NCI-H69 (cell line): ENCODE measurements at places on chromosomes 1 and 21.

- DNase-seq = peak; percentile 92
Measured at GRCh38 chr21:42012763-42013329, 2.7 kb upstream of the ZBTB21 start.

GRCh38 chr1:97827887-97828286, 92.9 kb downstream of the DPYD start:
- DNase-seq = peak; percentile 94

DNA sequence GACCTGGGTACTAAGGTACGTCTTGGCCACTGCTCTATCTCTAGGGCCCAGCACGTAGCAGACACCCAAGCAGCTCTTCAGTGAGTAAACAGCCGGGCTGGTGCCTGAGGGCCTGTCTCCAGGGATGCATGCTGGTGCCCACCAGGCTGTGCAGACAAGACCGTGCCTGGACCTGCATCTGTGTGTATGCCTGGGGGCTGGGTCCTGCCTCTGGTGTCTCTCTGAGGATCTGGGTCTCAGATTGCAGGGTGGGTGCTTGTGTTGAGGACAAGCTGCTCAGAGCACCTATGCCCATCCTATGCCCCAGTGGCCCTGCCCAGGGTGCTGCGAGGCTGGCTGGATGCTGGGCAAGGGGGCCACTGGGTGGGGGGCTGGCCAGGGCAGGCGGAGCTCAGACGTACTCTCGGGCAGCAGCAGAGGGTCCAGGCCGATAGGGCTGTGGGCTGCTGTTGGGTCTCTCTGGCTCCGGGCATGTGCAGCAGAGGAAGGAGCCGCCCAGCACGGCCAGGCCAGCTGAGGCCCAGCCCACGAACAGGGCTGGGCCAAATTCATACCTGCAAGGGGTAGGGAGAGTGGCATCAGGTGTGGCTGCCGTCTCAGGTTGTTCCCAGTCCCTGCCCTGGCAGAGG, 4.4 kb downstream of the CLDN19 start:
- DNase-seq = peak; percentile 69

GRCh38 chr1:83546874-83547273, 452.1 kb downstream of the TTLL7 start:
- no peak for DNase-seq

GRCh38 chr1:82152356-82153271, 351.9 kb downstream of the ADGRL2 start:
- DNase-seq = no peak

DNA sequence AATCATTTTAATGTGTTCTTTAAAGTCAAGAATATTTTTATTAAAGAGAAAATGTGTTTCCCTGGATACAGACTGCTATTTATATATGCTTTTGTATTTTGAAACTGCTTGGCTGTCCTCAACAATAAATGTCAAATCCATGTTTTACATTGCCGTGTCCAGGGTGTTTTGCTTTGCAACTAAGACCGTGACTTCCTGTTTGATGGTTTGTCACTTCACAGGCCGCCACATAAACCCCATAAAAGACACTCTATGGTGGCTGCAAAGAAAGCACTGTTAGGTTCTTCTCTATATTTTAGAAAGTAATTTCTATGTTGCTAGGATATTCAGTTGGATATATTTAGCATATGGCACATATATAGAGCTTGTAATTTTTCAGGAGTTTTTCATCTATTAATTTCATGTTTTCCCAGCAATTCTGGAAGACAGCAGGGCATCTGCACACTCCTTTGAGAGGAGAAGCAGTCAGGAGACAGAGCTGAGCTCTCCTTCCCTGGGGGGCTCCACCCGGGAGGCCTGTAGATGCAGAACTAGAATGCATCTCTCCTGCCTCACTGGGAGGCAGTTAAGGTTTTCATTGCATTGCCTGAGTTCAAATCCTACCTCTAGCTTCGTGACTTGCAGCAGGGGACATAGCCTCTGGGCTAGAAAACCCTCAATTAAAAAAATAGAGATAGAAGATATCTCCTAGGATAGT, 33.1 kb downstream of the PRDM2 start:
- no peak for DNase-seq

DNA sequence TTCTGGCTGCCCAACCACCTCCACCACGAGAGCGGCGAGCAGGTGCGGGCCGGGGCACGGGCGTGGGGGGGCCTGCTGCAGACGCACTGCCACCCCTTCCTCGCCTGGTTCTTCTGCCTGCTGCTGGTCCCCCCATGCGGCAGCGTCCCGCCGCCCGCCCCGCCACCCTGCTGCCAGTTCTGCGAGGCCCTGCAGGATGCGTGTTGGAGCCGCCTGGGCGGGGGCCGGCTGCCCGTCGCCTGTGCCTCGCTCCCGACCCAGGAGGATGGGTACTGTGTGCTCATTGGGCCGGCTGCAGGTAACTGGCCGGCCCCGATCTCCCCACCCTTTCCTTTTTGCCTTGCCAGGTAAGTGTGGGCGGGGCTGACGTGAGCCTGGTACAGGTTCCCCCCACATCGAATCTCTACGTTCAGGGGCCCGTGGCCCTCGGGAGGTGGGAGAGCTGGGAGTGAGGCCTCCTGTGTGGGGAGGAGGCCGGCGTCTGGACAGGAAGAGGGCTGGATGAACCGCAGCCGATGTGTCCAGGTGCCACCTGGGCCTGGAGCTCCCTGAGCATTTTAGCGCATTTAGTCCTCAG, 51.7 kb downstream of the COL18A1 start:
- peak; percentile 25 for DNase-seq

- no peak for DNase-seq
Measured at GRCh38 chr1:203954788-203955552, 93.6 kb downstream of the SNRPE start.

DNA sequence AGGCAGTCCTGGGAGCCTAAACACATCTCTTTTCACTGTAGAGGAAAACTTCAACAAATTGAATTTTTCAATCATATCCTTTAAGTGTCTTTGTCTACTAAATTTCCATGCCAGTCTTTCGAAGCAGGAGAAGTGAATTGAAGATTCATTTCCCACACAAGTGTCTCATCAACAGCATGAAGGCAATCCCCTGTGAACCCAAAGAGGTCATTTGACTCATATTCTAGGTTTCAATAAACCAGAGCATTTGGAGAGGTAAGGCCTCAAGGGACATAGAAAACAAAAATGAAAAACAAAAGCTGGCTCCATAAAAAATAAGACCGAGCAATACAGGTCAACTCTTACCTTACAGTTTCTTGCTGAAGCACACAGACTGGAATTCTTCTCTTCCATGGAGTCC, 94.1 kb upstream of the ATP1B1 start:
- DNase-seq = no peak
